AG10803 (cell line): ENCODE measurements at places on chromosomes 5 and 9.

DNA sequence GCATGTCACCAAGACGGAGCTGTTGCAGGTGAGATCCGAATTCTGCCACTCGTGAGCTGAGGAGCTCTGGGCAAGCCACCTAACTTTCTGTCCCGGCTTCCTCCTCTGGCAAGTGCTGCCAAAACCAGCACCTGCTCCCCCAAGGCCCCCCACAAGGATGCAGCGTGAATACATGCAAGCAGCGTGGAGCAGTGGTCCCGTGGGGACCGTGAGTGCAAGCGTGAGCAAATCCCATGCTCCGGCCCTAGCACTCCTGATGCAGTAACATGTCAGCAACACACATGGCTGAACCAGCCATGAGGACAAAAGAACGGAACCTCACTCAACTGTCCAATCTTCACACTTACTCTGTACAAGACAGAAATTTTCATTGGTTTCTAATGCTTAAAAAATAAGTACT, 31.0 kb downstream of the NSUN2 start:
- DNase-seq: no peak

GRCh38 chr5:166994226-166994625, 1297.2 kb upstream of the WWC1 start:
- DNase-seq: no peak

- peak; percentile 11 for DNase-seq
Measured at GRCh38 chr5:89849830-89850512, 559.6 kb downstream of the CETN3 start.

DNA sequence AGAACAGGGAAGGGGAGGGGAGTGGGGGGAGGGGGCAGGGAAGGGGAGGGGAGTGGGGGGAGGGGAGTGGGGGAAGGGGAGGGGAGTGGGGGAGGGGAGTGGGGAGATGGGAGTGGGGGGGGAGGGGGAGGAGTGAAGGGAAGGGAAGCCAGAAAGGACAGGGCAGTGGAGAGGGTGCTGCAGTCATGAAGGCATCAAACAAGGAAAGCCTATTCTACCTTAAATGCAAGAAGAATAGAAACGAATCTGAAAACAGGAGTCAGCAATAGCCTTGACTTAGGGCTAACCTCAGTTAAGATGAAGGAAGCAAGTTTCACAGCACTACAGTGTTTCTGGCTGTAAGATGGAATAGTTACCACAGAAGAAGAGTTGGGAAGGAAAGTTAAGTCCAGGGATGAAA, 59.5 kb downstream of the CAMSAP1 start:
- DNase-seq: no peak

DNA sequence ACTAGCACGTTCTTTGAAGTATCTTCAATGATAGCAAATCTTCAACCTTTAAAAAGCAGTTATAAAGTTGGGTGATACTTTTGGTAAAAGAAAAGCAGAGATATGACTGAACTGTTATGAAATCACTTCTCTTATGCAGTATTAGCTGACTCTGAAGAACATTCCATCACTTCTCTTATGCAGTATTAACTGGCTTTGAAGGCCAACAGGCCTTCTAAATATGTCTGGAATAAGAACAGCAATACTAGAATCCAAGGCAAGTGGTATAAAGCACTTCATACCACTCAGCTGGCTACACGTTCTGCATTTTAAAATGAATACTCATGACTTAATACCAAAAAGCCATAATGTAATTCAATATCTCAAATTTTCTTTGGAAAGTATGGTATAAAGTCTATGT, 17.3 kb downstream of the SKIC3 start:
- DNase-seq: no peak

DNA sequence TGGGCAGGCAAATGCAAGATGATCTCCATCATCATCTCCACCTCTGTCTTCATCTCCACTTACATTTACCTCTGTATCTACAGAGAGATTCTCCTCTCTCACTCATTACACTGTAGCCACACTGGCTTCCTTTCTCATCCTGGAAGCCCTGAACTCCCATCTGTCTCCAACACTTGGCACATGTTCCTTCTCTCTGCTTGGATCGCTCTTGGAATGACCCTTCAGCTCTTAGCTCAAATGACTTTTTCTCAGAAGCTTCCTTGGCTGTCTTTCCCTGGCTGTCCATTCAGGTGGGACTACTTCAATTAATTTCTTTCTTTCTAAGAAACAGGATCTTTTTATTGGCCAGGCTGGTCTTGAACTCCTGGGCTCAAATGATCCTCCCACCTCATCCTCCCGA, 120.0 kb upstream of the KLF4 start:
- no peak for DNase-seq

DNA sequence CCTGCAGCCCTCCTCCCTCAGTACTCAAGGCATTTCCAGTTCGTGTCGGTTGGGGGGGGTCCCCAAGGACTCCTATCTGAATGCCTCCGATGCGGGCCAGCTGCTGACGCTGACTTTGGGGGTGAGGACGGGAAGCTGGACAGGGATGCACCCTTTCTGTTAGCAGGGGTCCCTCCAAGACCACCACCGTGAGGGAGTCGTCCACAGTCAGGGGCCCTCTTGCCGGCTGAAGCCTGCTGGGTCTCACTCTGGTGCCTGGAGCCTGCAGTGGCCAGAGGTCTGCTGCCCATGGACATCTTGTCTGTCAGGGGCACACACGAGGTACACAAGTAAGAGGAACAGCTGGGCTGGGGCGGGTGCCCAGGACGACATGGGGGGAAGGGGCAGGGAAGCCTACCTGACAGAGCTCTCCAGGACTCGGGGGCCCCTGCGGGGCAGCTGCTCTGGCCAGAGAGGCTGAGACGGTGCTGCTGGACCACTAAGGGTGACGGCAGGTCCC, 9.1 kb upstream of the ZDHHC11 start:
- no peak for DNase-seq

DNA sequence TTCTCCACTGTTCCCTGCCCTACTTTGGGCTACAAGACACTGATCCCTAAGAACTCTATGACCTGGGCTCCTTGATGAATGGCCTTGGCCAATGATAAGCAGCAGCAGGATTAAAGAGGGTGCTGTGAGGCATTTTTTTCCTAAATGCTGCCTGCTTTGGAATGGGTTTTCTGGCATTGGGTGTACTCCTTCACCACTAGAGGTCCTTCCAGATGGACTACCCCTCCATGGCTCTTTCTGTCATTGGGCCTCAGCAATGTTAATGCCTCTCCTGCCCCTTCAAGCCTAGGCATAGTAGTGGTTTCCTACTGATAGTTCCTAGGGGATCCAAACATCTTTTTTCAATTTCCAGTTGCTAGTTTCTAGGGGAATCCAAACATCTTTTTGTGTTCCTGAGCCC, 319.3 kb upstream of the RPS23 start:
- DNase-seq: no peak

GRCh38 chr5:30734118-30734517, 459.4 kb upstream of the CDH6 start:
- no peak for DNase-seq

DNA sequence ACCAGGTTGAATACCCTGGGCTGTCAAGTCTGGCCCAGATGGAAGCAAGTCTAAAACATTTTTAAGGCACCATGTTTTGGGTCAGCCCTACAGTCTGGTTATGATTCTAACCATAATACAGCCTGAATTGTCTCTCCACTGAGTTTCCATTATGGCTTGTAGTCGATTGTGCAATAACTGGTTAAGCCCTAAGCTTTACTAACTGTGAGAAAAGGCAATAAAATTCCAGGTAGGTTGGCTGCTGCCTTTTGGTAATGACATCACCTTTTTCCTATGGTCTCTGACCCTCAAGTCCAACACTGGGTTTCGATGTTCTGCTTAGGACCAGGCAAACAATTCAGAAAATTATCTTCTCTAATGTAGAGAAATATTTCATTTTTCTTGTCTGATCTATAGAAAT, 243.3 kb downstream of the ACTL7B start:
- no peak for DNase-seq

- no peak for DNase-seq
Measured at GRCh38 chr9:135522137-135522877, 1.1 kb downstream of the LCN1 start.

DNA sequence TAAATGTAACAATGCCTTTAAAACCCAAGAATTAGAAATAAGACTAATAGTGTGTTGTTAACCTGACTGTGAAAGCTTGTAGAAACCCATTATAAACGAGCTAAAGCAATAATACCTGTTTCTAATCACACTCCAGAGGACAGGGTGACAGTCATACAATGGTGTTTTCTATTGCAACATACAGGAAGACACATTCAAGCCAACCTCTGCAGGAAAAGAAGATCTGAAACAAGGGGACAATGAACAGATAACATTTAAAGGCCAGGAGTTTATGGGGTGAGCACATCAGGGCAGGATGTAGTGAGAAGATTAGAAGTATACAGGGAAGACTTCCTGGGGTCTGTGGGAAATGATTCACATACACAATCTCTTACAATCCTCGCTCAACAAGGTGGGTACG, 13.8 kb downstream of the BARHL1 start:
- no peak for DNase-seq

- peak; percentile 2 for DNase-seq
Measured at GRCh38 chr9:78236551-78236910, 656 bp downstream of the CEP78 start.

DNA sequence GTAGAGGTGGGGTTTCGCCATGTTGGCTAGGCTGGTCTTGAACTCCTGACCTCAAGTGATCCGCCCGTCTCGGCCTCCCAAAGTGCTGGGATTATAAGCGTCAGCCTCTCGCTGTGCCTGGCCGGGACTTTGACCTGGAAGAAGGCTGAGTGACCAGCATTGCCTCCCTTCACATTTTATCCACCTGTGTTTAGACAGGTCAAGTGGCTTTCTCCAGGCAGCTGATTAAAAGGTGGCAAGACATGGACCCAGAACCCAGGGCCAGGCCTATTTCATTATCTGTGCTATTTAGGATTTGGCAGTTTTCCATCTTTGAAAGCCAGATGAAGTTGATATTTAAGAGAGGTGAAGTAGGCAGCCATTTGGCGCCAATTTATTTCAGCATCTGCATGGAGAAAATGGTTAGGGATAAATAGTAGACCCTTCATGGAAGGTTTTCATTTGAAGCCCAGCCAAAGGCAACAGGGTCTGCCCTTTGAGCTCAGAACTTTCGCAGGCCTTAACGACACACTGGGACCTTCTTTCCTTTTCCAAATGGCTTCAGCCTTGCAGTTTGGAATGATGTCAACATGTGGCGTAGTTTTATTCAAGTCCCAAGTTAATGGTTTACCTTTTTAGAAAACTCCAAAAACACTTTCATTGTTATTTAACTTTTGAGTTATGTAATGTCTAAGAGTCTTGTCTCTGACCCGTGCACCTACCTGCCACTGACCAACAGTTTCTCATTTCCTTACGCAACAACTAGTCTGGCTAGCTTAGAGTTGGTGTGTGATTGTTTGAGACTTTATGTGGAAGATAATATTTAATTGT, 8.4 kb downstream of the DAPK1 start:
- DNase-seq: no peak

DNA sequence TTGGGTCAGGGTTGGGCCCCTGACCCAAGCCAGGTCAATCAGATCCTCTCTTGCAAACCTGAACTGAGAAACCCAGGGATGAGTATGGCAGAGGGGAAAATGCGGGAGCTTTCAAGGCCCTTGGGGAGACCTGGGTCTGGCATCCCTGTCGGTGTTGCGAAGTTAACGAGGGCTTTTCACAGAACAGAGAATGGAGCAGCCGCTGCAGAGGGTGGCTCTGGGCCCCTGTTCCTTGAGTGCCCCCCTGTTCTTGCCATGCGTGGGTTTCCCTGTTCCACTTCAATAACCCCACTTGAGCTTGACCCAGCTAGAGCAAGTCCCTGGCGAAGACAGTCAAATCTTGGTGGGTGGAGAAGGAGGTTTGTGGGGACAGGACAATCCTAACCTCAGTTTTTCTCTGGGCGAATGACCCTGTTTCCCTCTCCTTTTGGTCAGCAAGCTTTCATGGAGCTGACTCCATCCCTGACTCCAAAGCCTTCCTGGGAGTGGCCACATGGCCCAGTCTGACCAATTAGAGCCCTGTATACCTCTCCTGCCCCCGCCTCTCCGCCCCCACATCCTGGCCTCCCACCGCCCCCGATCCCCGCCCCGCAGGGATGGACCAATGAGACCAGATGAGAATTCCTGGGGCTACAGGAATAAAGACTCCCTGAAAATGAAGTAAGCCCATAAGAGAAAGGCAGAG, 2.9 kb upstream of the VDAC1 start:
- DNase-seq: no peak

- DNase-seq: peak; percentile 84
Measured at GRCh38 chr9:115118879-115119218, 892 bp upstream of the TNC start.

DNA sequence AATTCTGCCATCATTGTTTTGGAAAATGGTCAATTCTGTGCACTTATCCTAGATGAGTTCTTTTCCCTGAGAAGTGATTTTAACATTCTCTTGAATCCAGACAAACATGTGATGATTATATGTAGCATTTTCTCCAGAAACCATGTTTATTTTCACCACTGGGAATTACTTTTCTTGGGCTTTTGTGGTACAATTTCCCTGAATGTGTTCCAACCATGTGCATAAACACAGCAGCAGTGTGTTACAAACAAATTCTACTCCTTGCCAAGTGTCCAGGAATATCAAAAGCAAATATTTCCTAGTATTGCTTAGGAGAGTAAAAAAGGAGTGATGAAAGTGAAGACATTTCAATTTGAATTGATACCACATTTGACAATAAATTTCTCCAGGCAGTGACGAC, 50.4 kb downstream of the NXNL2 start:
- no peak for DNase-seq

GRCh38 chr5:17992291-17992690, 358.0 kb downstream of the TAF11L14 start:
- no peak for DNase-seq

- no peak for DNase-seq
Measured at GRCh38 chr9:89649039-89649691, 44.4 kb downstream of the GADD45G start.

DNA sequence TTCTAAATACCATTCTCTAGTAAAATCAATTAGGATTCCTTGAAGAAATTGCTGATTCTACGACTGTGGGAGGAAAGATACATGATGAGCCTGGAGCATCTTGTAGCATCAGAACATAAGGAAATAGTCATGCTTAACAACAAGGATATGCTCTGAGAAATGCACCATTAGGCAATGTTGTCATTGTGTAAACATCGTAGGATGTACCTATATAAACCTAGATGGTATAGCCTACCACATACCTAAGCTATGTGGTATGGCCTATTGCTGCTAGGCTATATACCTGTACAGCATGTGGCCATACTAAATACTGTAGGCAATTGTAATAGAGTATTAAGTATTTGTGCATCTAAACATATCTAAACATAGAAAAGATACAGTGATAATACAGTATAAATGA, 77.4 kb upstream of the VCAN start:
- DNase-seq: no peak

- no peak for DNase-seq
Measured at GRCh38 chr5:163712011-163712410, 206.6 kb downstream of the MAT2B start.

DNA sequence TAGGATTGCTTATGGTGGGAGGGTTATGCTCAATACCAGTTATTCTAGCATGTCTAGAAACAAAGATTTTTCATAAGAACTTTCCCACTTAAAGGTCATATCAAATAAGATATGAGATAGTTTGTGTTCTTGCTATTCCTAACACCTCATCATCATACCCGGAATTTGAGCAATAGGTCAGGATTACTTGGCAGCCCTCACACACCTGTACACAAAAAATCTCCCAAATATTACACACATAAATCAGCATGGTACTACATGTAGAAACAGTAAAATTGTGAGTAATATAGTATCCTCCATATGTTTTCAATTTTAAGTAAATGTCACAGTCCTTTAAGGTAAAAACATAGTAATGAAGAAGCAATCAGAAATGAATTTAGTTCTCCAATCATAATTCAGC, 113.7 kb downstream of the SLC25A46 start:
- DNase-seq: no peak
